ENCODE measurements at places on chromosomes 13 and 19.

DNA sequence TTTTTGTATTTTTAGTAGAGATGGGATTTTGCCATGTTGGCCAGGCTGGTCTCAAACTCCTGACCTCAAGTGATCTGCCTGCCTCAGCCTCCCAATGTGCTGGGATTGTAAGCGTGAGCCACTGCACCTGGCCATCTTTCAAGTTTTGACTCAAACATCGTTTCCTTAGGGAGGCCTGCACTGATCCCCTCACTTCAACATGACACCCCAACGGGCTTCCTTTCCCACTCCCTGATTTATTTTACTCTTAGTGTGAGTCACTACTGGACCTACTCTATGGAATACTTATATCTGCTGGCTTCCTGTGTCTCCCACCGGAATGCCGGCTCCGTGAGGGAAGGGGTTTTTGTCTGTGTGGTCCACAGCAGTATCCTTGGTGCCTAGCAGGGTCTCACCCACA, 4.5 kb upstream of the ADAMTS10 start:
- no peak for DNase-seq

GRCh38 chr13:101554420-101555125, 102.1 kb downstream of the ITGBL1 start:
- DNase-seq: no peak

DNA sequence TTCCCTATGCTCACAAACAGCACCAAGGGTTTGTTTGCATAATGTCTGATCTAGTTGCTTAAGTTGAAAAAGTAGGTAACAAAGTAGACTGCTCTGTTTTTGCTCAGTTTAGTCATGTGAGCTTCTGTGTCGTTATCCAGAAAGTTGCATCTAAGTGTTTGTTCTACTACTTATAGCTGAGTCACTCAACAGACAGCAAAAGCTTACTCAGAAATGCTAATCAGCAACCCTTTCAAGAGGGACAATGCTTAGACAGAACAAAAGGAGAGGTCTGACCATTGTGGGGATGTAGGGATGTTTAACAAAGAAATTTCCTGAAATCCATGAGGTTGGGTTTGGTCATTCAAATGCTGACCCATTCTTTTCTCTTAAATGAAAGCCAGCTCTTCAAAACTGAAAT, 106.4 kb downstream of the ATP8A2 start:
- no peak for DNase-seq

- no peak for DNase-seq
Measured at GRCh38 chr13:30523211-30523610, 57.5 kb upstream of the HMGB1 start.

DNA sequence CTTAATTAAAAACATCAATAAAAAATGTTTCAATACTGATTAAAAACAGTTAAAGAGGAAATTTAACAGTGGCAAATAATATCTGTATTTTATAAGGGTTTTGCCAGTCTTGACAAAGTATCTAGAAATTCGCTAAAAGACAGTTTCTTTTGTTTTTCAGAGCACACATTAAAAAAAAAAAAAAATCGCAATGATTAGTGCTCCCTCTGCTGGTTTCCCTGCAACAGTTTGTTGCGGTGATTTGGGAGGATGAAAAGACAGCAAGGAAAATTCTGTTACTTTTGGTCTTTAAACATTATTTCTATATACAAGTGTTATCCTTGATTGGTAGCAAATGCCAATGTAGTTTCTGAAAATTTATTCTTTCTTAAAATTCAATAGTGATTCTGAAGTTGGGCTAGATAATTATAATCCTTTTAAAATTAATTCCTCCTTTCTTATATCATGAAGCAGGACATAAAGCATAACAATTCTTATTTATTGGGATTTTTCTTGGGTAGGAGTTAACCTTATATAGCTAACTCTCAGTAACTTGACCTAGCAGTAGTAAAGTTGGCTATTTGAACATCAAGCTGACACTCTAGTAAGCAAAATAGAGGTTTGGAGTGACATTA, 23.1 kb upstream of the SPRY2 start:
- DNase-seq: no peak

GRCh38 chr19:17751103-17751911, at the start of gene FCHO1:
FCHO1 (plus strand) TSS chr19:17751477; CDS start chr19:17755165, 3,688 bp downstream.
- DNase-seq: no peak

DNA sequence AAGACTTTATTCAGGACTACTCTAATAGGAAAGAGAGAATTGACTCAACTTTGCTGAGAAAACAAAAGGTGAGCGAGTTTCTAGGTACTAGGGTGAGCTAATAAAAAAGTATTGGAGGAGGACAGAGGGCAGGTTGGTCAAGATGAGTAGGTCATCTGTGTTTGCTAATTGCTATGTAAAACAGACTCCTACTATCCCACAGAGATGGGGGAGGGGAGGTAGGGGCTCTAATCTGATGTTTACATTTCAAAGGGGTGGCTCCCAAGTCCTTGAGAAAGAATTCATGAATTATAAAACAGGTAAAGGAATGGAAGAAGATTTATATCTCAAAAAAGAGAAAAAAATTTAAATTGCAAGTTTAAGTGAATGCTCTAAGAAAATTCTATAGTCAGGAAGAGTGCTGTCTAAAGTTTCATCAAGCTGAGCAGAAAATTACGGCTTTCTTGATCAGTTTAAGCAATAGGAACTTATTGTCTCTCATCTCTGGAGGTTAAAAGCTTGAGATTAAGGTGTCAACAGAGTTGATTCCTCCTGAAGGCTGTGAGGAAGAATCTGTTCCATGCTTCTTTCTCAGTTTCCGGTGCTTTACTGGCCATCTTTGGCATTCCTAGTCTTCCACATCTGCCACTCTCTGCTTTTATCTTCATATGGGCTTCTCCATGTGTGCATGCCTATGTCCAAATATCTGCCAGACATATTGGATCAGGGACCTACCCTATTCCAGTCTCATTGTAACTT, 790.3 kb downstream of the SLITRK5 start:
- DNase-seq: no peak

DNA sequence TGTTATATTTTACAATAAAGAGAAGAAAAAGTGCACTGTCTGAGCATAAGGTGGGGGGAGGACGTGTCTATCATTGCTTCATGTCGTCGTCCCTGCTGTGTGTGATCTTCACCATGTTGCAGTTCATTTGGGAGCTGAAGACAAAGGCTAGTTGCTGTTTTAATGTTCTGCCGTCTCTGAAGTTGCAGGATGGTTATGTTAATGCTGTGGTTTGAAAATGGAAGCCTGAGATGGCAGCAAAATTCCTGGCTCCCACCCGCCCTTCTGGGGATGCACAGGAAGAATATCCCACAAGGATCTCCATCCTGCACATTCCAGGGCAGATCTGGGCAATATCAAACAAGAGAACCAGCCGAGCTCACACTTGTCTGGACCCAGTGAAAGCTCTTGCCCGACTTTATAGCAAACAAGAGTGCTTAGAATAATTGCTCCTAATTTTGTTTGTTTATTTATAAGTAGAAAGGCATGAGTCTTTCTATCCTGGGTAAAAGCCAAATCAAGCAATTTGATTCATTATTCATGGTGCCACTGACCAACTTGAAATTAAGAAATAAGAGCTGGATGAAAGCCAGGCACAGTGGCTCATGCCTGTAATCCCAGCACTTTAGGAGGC, 110.3 kb upstream of the ABCC4 start:
- no peak for DNase-seq

GRCh38 chr13:93023929-93024328, 202.7 kb upstream of the GPC6 start:
- DNase-seq: no peak

DNA sequence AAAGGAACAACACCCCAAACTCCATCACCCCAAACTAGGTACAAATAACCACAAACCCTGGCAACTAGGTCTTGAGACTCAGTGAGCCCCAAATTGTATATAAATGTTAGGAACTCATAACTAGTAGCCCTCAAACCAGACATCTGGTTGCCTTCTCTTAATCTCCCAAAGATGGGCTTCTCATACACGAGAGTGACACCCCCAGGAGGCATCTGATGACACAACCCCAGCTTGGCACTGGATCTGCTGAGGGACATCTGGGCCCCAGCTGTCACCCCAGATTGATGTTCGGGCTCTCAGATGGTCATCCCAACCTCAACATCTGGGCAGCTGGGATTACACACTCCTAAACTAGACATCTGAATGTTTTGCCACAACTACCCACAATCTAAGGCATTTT, 14.8 kb downstream of the RABAC1 start:
- DNase-seq: no peak

DNA sequence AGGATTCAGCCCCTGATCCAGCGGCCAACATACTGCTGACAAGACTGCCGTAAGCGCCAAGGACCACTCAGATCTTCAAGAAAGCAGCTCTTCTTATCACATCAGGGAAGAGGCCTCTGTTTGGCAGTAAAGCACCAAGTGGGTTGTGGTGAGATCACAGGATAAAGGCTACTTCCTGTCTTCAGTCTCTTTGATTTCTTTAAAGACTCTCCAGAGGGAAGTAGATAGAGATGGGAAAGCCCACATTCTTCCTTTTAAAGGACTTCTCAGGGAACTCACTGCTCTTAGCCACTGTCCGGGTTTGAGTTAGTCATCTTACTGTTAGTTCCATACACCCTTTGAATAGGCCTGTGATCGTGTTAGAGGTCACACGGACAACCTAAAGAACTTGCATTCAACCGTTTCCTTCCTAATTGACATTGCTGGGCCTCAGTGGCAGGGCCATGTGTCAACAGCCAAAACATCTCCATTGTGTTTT, 47.2 kb upstream of the POMP start:
- DNase-seq: no peak

DNA sequence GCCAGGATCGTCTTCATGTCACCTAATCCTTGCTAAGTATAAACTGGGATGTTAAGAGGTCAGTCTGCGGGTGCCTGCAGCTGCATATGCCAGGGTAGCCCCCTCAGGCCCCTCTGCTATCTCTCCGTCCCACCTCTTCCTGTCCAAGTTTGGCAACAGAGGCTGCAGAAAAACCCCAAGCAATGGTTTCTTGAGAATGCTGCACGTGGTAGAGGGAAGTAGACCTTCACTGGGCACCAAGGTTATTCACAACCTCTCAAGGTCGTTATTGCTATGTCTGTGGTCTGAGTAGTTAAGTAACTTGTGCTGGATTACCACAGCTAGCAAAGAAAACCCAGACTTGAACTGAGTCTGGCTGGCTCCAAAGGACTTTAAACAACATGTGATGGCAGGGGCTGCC, 77.9 kb upstream of the XPO4 start:
- no peak for DNase-seq

GRCh38 chr19:48367855-48368254, 3.7 kb downstream of the SYNGR4 start:
- DNase-seq: no peak

DNA sequence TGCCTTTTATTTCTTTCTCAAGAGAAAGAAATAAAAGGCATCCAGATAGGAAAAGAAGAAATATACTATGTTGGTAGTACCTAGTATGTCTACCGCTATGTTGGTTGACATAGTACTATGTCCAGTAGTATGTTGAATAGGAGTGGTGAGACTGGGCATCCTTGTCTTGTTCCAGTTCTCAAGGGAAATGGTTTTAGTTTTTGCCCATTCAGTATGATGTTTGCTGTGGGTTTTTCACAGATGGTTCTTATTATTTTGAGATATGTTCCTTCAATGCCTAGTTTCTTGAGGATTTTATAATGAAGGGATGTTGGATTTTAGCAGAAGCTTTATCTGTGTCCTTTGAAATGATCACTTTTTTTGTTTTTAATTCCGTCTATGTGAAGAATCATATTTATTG, 53.0 kb upstream of the CSNK1A1L start:
- DNase-seq: no peak
